Activated CD8-positive, alpha-beta T cell treated with anti-CD3 and anti-CD28 coated beads for 36 hours (primary cell): ENCODE measurements at places on chromosomes 16 and 17. TPM values are rescaled to one million over a fixed set of nuclear protein-coding genes. Genes with fewer than 3 reads are reported as not detected.

GRCh38 chr17:59401725-59402124 is 70.3 kb downstream of the YPEL2 start:
- DNase-seq, result no peak

GRCh38 chr16:54842743-54843423 is 87.8 kb upstream of the IRX5 start:
- no peak for DNase-seq

GRCh38 chr16:71927383-71927782 is 32.1 kb downstream of the IST1 start:
- no peak for DNase-seq

DNA sequence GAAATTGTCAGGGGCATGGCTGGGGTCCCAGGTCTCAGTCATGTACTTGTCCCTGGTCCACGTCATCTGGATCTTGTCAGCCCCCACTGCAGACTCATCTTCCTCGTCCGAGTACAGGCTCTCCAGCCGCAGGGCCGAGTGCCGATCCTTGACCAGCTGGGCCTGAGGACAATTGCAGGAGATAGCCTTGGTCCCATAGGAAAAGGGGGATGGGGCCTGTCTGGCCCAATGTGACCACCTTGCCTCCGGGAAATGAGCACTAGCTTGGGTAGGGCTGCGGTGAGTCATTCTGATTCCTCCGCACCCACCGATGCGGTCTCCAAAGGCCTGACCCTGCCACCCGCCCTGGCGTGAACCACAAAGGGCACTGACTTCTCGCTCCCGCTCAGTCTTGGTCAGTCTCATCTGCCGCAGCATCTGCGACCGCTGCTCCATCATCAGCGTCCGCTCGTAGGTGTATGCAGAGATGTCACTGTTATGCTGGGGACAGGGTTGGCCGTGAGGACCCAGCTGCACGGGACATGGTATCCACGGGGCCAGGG is 1.5 kb upstream of the LCAT start:
- DNase-seq, result no peak

The MRPL38 gene
- 126 TPM for total RNA-seq

The UTS2R gene
- not detected for total RNA-seq

- DNase-seq, result no peak
Measured at GRCh38 chr17:74386386-74386785, 19.1 kb downstream of the GPR142 start.

DNA sequence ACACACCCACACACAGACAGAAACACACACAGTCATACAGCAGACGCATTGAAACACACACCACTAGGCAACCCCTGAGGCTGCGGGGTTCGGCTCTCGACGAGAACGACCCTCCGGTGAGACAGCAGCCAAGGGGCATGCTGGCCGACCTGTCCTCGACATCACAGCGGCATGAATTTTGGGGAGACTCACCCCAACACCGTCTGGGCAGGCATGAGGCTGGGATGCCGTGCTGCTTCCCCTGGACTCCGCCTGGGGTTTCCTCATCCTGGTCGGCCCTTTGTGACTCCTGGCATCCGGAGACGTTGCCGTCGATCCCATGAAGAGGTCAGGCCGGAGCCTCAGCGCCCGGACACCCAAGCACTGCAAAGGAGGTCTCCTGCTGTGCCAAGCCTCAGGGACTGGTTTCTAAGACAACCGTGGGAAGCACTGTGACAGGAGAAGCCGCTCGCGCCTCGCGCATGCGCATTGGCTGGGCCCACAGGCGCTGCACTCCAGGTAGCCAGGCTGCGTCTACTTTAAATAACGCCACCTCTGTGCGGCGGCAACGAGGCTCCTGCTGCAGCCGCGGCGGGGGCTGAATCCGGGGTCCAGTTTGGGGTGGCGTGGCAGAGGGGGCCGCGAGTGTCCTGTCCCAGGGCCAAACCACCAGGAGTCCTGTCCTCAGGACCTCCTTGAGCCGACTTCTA is 13.8 kb upstream of the KCNJ18 start:
- no peak for DNase-seq

GRCh38 chr17:69047368-69048263 is 13.1 kb downstream of the ABCA9 start:
- no peak for DNase-seq

The EFCAB13 gene
- total RNA-seq, result 5.9 TPM

- DNase-seq, result peak; percentile 53
Measured at GRCh38 chr17:42937712-42938596, 26.3 kb downstream of the AARSD1 start.

The SPIRE2 gene
- 0.29 TPM for total RNA-seq

DNA sequence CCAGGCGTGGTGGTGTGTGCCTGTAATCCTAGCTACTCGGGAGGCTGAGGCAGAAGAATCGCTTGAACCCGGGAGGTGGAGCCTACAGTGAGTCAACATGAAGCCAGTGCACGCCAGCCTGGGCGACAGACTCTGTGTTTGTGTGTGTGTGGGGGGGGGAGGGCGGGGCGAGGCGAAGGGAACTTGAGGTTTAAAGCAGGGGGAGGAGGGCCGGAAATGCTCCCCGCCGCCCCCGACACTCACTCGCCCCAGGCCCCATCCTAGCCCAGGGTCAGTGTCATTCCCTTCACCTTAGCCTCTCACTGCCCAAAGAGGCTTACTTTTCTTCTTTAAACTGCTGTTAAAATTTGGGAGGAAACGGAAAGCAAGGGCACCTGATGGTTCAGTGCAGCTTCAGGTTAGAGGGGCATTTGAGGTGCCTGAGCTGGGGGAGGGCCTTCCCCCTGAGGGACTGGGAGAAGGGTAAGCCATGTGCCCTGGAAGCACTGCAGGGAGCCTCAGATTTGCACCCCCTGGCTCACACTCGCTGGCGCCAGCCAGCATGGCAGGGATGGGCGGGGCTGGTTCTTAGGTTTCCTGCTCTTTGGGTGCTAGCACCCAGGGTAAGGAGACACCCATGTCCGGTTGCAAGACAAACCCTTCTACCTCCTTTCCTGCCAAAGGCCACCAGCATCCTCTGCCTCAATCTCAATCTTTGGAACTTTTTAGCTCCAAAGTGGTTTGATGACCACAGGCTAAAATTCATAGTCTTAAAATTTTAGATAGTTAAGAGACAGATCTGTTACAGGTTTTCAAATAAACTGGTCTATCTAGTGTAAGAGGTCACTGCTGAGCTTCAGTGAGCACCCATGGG is 2.2 kb upstream of the LIMD2 start:
- DNase-seq, result peak; percentile 92

The TBC1D3C gene
- total RNA-seq, result not detected

The CCL1 gene
- total RNA-seq, result not detected

The REXO5 gene
- 16.4 TPM for total RNA-seq

The METTL26 gene
- 133 TPM for total RNA-seq

DNA sequence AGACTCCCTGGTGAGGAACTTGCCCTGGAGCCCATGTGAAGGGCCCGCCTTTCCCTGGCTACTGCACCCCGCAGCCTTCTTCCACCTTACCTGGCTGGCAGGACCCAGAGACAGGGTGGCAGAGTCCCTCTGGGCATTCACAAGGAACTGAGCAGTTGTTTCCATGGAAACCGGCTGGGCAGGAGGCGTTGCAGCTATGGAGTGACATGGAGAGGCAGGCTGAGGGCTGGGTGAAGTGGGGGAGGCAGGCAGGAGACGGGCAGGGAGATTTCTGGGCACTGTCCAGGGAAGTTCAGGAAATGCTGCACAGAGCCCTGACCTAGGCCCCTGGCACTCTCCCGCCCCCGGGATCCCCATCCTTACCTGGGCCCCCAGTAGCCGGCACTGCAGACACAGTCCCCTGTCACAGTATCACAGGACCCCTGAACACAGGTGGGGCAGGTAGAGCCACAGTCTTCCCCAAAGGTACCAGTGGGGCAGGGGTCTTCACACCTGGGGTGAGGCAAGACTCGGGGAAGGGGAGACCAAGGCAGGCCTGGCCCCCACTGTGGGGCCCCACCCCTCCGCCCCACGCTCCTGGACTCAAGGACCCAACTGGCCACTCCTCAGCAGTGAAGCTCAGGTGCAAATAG is 5.9 kb downstream of the SCARF1 start:
- no peak for DNase-seq

The PRR35 gene
- total RNA-seq, result not detected

DNA sequence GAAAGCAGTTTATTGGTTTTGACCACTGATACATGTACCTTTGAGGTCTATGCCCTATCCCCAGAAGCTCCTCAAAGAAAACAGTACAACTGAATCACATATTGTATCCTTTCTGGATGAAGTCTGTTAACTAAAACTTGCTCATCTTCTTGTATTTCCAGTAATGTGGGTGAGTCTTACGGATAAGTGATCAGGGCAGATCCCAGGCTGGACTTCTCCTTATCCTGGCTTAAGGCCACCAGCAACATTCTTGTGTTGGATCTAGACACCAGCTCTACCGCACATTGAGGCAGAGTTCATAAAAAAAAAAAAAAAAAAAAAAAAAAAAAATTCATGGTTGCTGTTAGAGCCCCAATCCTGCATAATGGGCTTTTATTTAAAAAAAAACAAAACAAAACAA is 536.7 kb upstream of the HSBP1 start:
- no peak for DNase-seq

The CNTD1 gene
- total RNA-seq, result not detected

DNA sequence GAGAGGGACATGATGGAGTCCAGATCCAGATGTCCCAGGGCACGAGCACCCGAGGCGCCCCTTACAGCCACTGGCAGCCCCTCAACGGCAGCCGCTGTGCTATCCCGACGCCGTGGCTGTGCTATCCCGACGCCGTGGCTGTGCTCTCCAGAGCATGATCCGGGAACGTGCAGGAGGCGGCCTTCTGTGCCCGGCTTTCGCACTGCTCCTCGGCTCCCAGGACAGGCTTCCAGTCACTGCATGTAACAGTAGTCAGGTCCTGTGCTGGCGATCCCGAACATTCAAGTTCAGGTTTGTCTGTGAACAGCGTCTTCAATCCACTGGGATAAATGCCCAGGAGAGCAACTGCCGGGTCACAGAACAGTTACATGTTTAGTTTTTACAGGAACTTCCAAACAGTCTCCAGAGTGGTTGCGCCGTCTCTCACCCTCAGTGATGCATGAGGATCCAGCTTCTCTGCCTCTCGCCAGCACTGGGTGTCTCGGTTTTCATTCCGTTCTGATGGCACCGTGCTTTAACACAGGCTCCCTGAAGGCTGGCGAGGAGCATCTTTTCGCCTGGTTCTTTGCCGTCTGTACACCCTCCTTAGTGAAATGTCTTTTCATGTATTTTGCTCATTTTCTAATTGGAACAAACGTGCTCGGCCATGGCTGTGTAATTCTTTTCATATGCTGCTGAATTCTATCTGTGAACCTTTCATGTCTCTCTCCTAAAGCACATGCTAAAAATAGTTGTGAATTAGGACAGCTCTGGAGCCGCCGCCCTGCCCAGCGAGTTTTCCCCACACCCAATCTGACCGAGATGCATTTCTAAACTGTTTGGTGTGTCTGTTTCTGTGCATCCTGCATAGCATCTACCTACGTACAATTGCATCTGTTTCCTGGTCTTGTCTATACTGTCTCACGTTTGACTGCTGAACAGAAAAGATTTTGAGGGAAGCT is 72.6 kb upstream of the METRNL start:
- DNase-seq, result no peak

DNA sequence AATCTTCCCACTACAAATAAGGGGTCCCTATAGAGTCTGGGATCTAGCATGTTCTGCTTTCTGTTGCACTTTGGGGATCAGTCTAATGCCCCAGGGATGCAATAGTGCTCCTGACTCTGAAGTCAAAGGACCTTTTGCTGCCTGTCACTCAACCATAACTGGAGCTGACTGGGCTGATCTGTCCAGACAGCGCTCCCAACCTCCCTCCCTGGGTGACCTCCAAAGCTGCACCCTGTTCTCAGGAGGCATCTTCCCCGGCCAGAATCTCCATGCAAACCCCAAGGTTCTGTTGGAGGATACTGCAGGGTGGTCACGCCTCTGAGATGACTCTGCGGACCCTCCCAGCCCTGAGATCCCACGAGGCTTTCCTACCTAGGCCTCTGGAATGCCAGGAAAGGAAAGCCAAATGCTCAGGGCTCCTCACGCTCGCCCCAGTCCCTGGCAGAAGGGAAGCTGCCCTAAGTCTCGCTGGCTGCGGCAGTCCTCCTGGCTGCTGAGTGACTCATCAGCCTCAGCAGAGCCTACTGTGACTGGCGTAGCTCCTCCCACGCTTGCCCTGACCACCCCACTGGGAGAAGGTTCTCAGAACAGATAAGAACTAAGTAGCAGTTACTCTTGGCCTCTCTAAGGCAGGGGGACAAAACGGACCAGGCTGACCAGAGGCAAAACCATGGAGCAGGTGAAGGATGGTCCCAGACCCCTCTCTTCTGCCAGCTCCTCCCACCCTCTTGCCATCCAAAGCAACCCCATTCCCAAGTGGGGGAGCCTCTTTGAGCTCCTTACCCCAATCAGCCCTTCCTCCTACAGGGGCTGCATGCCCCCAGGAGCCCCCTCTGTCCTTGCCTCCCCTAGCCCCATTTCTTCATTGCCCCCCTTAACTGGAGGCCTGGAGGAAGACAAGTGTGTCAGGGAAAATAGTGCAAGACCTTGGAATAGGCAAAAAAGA is 124.1 kb upstream of the TNRC6C start:
- DNase-seq, result peak; percentile 93

DNA sequence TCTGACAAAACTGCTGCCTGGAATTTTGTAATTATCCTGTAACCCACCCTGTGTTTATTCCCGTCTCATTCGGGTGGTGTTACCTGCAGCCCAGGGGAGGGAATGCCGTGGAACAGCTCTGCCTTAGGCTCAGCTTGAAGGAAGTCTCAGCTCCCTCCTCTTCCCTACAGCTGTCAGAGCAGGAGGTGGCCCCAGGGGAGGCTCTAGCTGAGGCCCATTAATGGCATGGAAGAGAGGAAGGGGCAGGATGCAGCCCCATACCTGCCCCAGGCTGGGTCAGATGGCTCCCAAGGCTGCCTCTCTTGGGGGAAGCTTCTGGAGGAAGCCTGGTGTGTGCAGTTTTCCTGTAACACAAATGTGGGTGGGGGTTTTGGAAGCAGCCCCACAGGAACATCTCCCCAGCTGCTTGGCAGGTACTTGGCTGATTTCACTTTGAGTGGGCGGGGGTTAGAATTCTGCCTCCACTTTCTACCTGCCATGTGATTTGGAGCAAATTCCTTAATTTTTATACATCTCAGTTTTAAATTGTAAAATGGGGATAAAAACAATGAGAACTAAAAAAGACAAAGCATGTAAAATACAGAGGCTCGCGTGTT is 103.9 kb downstream of the MGAT5B start:
- DNase-seq, result no peak

The TAF1C gene
- 59.3 TPM for total RNA-seq

- DNase-seq, result peak; percentile 91
Measured at GRCh38 chr17:27572665-27573064, 58.3 kb upstream of the LGALS9 start.

The KIF1C gene
- 37.4 TPM for total RNA-seq

- no peak for DNase-seq
Measured at GRCh38 chr17:27082775-27083154, 211.1 kb upstream of the WSB1 start.

The KRT20 gene
- total RNA-seq, result not detected
